Urothelium cell line (cell line): ENCODE measurements at places on chromosomes 13 and 19.

DNA sequence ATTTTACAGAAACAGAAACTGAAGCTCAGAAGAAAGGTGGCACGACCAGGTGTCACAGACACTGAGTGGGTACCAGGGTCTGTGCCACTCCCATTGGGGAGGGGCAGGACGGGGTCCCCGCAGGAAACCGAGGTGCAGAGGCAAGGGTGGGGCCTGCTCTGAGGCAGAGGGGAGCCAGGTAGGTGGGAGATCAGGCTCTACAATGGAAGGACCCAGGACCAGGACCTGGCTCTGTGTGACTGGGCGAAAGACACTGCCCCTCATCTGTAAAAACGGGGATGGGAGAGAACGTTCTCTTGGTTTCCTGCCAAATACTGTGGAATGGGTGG is 2.8 kb downstream of the PTGIR start:
- no peak for DNase-seq

DNA sequence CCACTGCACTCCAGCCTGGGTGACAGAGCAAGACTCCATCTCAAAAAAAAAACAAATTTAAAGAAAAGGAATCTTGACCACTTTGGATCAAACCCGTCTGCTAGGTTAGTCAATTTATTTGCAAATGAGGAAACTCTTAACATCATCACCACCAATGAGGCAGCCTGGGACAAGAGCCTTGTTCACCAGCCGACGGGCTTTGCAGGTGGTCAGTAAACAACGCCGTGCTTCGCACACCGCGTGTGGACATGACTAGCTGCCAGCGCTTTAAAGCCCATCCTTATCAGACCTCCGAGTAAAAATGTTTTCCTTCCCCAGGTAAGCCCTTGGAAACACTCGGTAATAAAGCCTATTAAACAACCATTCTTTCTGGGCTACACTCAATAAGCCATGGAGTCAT is 41.9 kb downstream of the INSR start:
- DNase-seq: no peak

DNA sequence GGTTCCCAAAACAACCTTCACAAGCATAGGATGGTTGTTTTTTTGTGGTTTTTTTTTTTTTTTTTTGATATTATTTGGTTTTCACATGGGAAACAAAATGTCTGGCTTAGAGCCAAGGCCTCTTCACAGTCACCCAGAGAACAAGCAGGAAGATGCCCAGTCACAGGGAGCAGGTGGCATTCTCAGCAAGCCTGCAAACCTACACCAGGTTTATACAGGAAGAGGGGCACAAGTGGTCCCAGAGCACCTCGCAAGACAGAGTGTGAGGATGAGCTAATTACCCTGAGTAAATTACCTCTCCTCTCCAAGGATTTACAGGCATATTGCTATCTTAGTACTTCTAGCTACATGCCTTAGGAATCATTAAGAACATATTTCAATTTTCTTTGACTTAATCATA is 1375.6 kb downstream of the EFNB2 start:
- no peak for DNase-seq

DNA sequence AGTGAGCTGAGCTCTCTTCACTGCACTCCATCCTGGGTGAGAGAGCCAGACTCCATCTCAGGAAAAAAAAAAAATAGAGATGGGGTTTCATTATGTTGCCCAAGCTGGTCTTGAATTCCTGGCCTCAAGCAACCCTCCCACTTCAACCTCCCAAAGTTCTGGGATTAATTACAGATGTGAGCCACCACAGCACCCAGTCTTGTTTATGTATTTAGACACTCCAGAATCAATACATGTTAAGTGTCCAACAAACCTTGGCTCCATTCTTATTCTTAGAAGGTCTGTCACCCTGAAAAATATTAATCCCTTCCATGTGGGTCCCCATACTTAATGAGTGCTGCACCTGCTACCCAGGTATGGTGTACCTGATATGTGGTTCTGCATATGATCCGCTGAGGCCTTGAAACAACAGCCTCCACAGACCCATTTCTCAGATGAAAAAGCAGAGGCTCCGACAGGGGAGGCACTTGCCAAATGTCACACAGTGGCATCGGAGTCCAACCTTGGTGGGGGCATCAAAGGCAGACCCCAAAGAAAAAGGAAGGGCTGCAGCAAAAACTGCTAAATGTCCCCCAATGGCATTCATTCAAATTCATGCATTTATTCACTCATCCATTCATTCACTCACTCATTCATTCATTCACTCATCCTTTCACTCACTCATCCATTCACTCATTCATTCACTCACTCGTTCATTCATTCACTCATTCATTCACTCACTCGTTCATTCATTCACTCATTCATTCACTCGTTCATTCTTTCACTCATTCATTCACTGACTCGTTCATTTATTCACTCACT is 16.7 kb downstream of the TICAM1 start:
- no peak for DNase-seq

DNA sequence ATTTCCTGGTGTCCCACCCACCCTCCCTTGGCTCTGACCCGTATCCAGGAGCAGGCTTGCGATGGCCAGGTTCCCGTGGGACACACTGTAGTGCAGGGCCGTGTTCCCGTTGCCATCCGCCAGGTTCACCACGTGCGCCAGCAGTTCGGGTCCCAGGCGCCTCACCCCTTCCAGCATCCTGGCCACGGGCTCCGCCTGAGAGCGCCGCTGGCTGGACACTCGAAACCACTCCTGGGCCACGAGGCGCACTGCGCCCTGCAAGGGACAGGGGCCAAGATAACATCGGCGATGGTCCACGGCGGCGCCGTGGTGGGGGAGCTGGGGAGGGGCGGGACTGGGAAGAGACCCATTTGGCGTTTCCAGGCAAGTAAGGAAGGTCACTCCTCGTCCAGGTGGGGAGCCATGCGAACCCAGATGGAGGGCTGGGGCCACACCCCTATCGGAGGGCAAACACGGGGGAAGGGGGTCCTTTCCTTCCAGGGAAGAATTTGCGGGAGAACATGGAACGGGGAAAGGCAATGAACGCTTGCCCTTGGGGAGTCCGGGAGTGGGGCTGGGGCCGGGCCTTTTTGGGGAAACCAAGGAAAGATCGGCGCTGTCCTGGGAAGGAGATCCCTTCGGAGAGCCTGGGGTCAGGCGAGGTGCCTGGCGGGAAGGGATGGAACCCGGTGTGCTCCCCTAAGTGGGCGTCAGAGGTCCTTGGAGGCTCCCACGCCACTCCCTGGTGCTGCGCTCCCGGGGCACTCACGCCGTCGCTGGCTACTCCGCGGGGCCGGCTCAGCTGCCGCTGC is 9.9 kb downstream of the KANK3 start:
- DNase-seq: no peak

DNA sequence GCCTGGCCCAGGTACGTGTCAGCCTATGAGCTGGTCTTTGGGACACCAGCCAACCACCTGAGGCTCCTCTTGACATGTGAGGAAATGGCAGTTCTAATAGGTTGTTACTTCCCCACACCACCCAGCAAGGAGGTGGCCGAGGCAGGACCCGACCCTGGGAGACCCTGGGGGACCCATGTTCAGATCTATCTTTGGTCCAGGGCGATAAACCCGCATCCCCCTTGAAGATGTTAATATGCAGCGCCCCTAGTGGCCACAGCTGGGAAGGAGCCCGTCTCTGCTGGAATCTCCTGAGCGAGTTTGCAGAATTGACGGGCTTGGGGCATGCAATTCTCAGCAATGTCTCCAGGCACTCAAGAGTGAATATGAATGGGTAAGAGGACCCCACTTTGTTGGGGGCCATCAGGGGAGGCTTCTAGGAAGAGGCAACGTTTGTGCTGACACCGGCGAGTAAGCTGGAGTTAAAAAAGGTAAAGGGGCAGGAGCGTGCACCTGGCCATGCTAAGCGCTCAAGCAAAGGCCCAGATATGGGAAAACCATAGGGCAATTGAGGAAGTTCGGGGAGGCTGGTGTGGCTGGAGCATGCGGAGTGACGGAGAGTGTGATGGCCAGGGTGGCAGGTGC is 1.5 kb upstream of the MYO1F start:
- DNase-seq: peak; percentile 57

DNA sequence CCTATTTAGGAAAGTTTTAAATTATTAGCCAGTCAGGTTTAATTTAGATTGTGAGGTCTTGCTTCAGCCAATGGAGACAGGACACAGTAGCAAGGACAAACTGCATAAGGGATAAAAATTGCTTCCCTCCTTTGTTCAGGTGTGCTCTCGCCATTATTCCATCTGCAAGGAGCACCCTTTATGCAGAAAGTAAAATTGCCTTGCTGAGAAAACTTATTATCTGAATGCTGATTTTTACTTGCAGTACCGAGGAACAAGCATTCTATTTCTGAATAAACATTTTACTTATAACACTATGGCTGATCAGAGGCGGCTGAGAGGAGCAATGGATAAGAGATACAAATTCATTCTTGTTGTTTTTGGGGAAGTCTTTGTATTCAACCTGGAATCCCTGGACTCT is 8.0 kb downstream of the CYP4F22 start:
- no peak for DNase-seq

DNA sequence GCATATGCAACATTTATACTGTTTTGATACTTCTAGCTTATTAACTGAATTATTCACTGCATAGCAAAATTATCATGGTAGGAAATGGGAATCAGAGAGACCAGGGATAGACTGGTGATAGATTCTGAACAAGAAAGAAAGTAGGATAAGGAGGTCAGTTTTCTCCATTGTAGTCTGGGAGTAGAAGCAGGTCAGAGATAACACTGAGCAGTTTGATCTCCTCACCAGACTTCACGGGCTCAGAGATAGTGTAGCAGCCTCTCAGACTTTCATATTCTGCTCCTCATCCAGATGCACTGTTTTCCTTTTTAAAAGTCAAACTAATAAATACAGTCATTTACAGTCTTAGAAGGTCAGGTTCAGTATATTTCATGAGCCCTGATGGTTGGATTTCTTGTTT is 56.0 kb upstream of the MYO16 start:
- DNase-seq: no peak

DNA sequence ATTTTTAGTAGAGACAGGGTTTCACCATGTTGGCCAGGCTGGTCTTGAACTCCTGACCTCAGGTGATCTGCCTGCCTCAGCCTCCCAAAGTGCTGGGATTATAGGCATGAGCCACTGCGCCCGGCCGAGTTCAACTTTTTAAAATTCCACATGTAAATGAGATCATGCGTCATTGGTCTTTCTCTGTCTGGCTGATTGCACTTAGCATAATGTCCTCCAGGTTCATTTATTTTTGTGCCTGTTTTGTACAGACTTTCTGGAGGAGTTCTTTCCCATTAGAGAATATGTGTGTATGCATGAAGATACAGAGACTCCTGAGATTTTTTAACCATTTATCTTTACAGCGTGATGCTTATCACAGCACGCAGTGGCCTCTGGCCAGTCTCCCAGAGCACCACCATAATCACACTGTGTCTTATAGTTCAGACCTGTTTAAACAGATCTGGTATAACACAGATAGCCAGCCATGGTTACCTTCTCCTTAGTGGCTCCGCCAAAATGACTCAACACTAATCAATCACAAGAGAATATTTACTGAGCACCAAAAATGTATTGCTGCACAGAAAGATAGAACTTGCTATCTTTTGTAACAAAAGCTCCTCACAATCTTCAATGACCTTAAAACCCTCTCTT is 11.4 kb upstream of the STARD13 start:
- no peak for DNase-seq

GRCh38 chr13:102401265-102401664 is 583 bp downstream of the FGF14 start:
- no peak for DNase-seq

GRCh38 chr19:47419030-47419783 is at the start of gene MEIS3:
Gene MEIS3 (minus strand): TSS chr19:47419527. CDS start chr19:47419081, 446 bp downstream.
- DNase-seq: peak; percentile 54

DNA sequence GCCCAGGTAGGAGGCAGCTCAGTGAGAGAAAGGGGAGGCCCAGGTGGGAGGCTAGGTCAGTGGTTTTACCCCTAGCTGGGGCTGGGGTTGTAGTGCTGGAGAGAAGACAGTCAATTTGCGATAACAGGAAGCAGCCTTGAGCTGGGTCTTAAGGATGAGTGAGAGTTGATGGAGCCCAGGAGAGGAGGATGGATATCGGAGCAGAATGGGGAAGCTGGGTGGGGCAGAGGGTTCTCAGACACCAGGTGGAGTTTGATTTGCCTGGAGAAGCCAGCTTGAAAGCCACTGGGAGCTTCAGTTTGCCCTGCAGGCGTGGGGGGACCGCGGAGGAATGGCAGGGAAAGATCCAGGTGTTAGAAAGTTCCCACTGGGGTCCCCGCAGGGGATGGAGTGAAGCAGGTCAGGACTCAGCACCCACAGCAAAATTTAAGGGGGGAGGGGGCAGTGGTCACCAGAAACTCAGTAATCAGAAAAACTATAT is 836 bp upstream of the CDC42EP5 start:
- no peak for DNase-seq

- DNase-seq: peak; percentile 81
Observed at GRCh38 chr19:49546825-49547565, 19.2 kb downstream of the RCN3 start.

DNA sequence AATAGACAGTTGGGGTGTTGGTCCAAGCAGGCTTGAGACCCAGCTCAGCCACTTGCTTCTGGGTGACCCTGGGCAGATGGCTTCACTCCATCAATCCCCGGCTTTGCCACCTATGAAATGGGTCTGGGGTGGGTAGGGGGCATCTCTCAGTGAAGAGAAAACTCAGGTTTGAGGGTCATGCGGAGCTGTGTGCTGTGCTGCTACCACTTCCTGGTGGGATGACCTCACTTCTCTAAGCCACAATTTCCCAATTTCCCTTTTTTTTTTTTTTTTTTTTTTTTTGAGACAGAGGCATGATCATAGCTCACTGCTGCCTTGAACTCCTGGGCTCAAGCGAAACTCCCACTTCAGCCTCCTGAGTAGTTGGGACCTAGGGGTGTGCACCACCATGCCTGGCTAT is 4.6 kb upstream of the PLAUR start:
- DNase-seq: peak; percentile 31

- no peak for DNase-seq
Observed at GRCh38 chr13:69872321-69873047, 235.1 kb upstream of the ATXN8OS start.

- DNase-seq: no peak
Observed at GRCh38 chr13:79187917-79188690, 218.0 kb downstream of the RBM26 start.

DNA sequence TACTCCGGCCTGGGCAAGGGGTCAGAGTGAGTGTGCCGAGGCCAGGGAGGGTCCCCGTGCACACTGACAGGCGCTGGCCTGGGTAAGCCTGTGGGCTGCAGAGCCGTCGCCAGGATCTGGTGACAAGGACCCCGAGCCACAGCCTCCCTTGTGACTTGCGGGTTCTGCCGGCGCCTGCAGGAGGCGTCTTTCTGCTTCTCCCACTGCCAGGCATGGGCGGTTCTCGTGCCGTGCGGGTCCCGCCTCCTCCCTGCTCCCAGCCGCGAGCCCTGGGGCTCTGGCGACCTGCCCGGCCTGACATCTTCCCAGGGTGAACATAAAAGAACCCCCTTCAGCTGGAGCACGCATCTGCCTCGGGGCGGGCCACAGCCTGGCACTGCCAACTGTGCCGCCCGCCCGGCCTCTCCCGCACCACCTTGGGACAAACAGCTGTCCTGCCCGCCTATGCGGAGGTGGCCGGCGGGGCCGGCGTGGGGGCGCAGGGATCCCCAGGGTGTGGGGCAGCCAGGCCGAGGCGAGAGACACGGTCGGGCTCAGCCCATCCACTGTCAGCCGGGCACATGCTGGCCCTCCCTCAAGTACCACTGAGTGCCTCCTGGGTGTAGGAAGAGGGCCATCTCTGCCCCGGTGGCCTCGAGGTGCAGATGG is 1.5 kb upstream of the HCN2 start:
- no peak for DNase-seq

GRCh38 chr19:18418483-18419194 is 559 bp upstream of the SSBP4 start:
- DNase-seq: no peak

- DNase-seq: no peak
Observed at GRCh38 chr19:55463583-55464031, 944 bp downstream of the C19orf85 start.

GRCh38 chr19:1921825-1922224 is 16.6 kb downstream of the ADAT3 start:
- no peak for DNase-seq

GRCh38 chr13:32594157-32594738 is 8.0 kb downstream of the PDS5B start:
- no peak for DNase-seq
